ENCODE measurements at places on chromosomes 3 and 15.

DNA sequence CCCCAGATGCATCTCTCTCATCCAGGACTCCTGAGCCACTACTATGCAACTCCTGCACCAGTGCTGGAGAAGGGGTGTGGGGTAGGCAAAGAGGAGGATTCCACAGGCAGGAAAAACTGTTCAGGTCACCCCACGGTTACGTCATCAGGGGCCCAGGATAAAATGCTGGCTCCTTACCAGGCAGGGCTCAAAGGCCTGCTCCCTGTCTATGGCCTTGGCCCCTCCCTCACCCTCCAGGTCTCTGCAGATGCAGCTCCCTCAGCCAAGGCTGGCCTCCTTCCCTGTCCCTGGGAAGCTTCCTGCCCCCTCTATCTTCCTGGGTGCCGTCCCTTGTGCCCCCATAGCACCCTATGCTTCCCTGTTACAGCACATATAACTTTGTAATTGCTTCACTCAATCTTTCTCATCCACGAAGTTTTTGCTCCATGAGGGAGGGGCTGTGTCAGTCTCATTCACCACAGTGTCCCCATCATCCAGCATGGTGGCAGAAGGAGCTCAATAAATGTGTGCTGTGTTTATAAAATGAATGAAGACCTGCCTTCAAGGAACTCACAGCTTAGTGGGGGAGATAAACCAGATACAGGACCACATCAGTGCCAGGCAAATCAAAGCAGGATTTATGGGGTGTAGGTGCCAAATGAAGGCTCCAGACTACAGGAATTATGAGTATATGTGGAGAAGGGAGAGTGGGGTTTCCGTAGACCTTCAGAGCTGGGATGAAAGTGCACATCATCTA is 18.6 kb downstream of the KBTBD13 start:
- DNase-seq, result no peak

DNA sequence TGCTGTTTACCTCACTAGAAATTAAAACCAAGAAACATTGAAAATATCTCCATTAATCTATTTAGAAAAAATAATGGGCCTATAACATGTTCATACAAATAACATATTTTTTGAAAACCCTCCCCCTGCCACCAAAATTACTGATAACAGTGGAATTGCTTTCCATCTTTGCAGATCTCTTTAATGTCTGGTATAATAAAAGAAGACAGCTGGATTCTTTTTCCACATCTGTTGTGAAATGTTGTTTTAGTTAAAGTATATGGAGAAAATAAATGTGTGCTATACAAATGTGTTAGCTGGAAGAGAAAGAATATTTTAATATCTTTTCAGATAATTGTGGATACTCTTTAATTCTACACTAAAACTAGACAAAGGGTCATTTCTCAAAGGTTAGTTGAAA is 251.0 kb upstream of the GOLGA6L4 start:
- no peak for DNase-seq

GRCh38 chr3:89440386-89440785 is 333.0 kb downstream of the EPHA3 start:
- DNase-seq, result no peak

DNA sequence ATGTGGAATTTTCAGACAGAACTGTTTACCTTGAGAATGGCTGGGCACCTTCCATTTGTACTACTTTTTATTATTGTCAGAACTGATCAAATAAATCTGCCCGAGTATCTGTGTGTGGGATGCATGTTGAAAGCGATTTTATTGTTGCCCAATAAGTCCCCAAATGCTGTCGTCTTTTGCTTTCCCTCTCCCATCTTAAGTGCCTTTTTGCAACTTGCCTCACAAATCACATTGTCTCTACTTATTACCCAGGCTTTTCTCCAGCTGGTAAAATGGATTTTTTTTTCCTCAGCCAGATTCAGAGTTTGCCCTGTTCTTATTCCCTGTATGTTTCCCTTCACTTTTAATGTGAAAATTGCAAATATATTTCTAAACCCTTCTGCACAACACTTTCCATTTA is 163.1 kb downstream of the CNTN4 start:
- DNase-seq, result no peak

DNA sequence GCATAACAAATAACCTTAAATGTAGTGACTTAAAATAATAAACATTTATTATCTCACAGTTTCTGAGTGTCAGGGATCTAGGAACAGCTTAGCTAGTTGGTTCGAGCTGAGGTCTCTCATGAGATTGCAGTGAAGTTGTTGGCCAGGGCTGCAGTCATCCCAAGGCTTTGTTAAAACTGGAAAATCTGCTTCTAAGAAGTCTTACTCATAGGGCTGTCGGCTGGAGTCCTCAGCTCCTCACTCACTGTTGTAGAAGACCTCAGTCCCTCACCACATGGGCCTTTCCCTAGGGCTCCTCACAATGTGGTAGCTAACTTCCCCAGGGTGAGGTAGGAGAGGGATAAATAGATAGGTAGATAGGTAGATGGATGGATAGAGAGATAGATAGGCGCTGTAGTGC is 20.8 kb upstream of the SLC7A14 start:
- no peak for DNase-seq

DNA sequence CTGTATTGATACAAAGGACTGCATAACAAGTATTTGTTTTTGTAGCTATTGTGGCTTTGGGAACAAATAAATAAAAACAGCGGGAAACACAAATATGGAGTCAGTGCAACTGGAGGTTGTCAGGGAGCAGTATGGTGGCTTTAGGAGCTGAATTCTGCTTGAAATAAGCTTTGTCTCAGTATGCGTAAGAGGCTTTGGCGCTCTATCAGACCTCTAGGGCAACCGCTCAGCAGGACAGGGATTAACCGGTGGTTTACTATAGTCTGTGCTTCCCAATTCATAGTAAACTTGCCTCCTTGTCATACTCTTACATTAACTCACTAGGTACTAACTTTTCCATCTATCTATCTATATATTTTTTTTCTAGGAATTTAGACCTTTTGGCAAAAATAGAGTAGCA is 104.6 kb downstream of the ZIC1 start:
- DNase-seq, result no peak

DNA sequence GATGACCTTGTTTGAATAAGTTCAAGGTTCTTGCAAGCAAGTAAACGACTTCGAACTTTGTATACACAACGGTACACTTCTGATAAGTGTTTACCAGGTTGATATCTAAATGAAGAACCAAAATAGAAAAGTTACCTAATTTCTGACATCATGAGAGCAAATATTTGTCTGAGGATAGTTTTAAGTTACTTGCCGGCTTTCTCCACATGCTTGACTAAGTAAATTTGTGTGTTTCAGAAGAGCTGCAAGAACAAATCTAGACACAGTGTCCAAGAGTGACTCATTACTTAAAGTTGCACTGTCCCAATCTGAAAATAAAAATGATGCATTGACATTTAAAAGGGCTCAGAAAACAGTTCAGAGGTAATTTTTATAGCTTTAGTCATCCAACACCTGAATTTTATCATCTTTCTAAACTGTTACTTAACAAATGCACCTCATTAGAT is 115.1 kb downstream of the HERC1 start:
- DNase-seq, result no peak

DNA sequence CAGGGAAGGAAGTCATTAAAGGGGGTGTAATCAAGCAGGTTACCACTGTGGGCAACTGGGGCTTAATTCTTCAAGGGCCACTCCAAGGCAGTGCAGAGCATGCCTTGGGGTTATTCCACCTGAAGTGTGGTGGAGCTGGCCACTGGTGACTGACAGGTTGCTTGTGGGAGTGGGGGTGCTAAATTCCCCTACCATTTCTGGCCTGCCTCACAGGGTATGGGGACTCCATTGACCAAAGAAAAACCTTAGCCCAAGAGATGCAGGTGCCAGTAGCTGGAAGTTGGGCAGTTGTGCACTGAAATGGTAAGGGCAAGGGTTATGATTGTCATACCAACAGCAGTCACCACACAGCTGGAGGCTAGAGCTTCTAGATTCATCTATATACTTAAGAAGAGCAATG is 93.4 kb downstream of the ZNF621 start:
- DNase-seq, result no peak

- no peak for DNase-seq
Measured at GRCh38 chr3:55014906-55015305, 87.0 kb upstream of the LRTM1 start.

- no peak for DNase-seq
Measured at GRCh38 chr3:52851348-52851747, 16.5 kb upstream of the MUSTN1 start.

DNA sequence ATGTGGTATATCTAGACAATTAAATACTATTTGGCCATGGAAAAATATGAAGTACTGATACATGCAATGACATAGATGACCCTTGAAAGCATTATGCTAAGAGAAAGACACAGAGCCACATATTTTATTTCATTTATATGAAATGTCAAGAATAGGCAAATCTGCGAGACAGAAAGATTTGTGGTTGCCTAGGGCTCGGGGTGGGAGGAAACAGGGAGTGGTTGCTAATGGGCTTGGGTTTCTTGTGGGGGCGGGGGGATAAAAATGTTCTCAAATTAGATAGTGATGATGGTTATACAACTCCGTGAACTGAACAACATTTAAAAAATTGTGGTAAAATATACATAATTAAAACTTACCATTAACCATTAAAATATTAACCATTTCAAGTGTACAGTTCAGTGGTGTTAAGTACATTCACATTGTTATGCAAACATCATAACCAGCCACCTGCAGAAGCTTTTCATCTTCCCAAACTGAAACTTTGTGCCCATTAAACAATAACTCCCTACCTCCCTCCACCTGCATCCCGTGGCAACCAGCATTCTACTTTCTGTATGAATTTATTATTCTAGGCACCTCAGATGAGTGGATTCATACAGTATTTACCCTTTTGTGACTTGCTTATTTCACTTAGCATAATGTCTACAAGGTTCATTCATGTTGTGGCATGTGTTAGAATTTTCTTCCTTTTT is 24.3 kb upstream of the ANP32A start:
- DNase-seq, result no peak

- DNase-seq, result no peak
Measured at GRCh38 chr3:139745831-139746230, 68.1 kb upstream of the NMNAT3 start.

DNA sequence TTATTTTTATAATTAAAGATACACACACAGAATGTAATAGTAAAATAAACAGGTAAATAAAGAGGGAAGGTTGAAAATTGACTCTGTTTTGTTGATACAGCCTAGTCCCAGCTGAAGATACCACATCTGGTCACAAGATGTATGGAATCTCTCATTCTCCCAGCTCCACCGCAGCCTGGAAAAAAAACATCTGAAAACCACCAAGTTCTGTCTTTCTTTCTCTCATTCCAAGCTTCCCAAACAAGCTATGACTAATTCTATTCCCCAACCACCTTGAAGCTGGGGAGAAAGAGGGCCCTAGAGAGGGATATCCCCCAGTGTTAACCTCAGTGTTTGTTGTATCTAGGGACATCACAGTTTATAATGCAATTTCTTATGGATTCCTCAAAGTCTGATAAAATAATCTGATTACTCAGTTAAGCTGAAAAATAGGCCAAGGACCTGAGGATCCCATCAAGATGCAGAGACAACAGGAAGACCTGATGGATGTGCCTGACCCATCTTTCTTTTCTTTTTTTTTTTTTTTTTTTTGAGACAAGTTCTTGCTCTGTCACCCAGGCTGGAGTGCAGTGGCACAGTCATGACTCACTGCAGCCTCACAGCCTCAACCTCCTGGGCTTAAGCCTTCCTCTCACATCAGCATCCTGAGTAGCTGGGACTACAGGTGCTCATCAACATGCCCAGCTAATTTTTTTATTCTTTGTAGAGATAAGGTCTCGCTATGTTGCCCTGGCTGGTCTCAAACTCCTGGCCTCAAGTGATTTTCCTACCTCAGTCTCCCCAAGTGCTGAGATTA is 38.1 kb downstream of the SRGAP3 start:
- no peak for DNase-seq

- no peak for DNase-seq
Measured at GRCh38 chr15:41333026-41333562, 413 bp downstream of the NUSAP1 start.

DNA sequence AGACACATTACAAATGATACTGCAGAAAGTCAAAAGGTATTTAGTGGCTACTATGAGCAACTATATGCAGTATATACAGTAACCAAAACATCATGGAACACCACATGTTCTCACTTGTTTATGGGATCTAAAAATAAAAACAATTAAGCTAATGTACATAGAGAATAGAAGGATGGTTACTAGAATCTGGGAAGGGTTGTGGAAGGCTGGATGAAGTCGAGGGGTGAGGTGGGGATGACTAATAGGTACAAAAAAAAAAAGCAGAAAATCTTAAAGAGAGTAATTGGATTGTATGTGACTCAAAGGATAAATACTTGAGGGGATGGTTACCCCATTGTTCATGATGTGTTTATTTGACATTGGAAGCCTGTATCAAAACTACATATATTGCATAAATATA is 848.8 kb upstream of the GBE1 start:
- DNase-seq, result no peak

DNA sequence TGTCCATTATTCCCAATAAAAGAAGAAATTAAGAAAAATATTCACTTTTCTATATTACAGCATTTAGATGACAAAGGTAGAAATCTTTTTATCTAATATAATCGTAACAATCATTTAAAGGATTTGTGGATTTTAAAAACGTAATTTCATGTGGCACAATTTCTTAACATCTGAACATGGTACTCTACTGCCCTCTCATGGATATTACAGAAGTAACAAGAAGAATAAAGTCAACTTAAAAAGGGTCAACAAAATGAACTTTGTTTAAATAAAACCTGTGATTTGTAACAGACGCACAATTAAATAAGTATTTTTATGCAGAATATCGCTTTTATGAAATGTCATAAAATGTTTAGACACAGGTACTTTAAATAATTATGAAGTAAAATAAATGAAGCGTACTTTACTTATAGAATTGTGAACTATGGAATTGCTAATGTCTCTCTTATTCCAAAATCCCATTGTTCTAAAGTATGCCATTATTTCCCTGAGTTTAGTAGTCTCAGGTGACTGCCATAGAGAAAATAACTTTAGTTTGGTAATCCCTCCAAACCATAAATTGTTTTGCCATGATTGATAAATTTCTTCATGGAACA is 366.8 kb upstream of the ZNF385D start:
- peak; percentile 23 for DNase-seq

- DNase-seq, result no peak
Measured at GRCh38 chr3:134833453-134834163, 38.5 kb downstream of the EPHB1 start.

- DNase-seq, result no peak
Measured at GRCh38 chr3:178137206-178137605, 399.0 kb upstream of the KCNMB2 start.

GRCh38 chr15:62054979-62055378 is 5.3 kb downstream of the VPS13C start:
- DNase-seq, result no peak

- DNase-seq, result no peak
Measured at GRCh38 chr15:63506537-63507035, 2.2 kb downstream of the USP3 start.

DNA sequence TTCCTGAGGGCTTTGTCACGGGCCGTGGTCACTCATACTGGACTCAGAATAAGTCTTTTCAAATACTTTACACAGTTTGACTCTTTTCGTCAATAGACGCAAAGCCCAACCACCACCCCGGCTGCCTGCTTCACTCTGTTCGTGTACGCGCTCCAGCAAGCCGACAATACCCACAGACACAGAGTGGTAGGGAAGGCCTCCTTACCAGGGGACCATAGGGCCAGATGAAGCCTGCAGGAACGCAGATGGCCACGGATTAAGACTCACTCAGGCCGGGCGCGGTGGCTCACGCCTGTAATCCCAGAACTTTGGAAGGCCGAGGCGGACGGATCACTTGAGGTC is 29.7 kb downstream of the EFCAB12 start:
- no peak for DNase-seq
